ENCODE measurements at places on chromosomes 16 and 17.

- DNase-seq = no peak
Observed at GRCh38 chr17:82959990-82960418, 119.4 kb upstream of the METRNL start.

DNA sequence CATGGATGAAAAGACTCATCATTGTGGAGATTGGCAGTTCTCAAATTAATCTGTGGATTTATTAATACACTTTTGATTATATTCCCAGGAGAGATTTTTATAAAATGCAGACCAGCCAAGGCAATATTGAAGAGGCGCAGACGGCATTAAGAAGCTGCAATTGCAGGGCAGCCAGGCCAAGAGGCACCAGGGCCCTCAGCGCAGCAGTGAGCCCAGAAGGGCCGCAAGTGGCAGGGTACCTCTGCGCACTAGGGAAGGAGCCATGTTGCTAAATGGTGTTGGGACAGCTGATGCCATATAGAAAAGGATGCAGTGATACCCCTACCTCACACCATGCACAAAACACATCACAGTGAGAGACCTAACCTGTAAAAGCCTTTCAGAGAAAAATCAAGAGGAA, 36.6 kb upstream of the CHMP6 start:
- no peak for DNase-seq

DNA sequence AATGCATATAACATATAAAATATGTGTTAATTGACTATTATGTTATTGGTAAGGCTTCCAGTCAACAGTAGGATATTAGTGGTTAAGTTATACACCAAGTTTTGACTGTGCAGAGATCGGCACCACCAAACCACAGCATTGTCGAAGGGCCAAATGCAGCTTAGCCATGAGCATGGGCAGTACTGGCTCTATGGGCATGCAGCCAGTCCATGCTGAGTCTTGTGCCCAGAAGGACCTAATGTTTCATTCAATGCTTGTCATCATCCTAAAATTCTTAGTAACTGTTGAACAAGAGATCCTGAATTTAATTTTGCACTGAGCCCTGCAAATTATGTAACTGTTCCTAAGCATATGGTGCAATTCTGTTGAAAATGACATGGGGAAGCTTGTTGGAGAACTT, 233.4 kb upstream of the HS3ST3A1 start:
- no peak for DNase-seq

DNA sequence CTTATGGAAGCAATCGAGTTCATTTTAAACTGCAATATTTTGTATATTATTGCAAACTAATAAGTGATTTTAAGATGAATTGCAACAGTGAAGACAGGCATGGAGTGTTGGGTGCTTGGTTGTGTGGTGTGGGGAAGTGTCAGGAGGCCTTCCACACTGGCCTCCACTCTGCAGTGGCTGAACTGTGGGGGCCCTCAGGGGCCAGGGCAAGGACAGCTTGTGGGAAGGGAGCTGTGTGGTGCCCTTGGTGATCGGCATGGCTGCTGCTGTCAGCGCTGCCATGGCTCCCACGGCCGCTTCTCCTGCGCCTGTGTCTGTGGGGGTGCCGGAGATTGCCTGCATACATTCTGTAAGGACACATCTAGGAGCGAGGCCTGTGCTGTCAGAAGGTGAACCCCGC, 19.2 kb downstream of the TCF25 start:
- no peak for DNase-seq

DNA sequence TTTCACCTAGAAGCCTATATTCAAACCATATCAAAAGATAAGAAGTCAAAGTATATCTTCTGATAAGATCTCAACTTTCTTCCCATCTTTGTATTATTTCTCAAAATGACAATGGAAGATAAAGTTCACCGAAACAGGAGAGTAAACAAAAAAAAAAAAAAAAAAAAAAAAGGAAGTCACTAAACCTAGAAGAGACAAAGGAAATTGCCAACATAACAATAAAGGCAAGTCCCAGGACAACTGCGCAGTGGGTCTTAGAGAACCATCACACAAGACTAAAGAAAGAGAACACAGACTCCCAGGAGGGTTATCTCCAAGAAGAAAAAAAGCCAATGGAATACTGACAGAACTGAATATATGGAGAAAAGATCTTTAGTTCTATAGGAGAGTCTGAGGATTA, 65.7 kb downstream of the SMURF2 start:
- no peak for DNase-seq

DNA sequence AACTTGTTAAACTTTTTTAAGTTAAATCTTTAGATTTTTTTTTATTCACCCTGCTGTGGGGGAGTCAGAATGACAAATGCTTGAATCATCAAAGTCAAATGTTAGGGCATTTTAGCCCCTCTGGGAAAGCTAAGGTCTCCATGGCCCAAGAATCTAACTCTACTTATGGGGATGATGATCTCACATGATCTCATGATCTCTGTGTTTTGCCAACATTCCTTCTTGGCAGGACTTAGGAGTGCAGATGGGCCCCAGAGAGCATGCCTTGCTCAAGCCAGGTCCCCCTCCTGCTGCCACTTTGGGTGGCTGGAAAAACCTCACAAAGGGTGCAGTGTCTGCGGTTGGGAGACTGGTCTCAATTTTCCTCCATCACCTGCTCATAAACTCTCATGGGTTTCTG, 108.6 kb downstream of the PRKCB start:
- no peak for DNase-seq

GRCh38 chr17:44331249-44331760, 6.7 kb upstream of the SLC25A39 start:
- peak; percentile 88 for DNase-seq

Data from lung microvascular endothelial cell (primary cell).